Caco-2 (cell line): ENCODE measurements at places on chromosomes 1 and 21. TPM values are rescaled to one million over a fixed set of nuclear protein-coding genes. Genes with fewer than 3 reads are reported as not detected.

DNA sequence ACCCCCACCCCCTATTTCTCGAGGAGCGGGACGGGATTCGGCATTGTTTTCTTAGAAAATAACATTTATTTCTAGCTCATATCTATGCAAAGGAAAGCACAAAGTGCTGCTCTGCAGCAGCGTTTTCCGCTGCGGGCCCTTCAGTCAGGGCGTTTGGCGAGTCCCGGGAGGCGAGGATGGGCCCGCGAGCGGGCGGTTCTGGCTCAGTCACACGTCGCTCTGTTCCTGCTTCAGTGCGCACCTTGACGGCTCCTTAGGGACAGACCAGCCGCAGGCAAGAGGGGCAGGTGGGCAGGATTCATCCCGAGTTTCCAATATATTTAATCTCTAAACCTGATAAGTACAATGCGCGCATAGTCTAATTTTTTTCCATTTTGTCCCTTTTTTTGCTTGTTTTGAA, 5.7 kb downstream of the DMRTA2 start:
- DNase-seq, result no peak

DNA sequence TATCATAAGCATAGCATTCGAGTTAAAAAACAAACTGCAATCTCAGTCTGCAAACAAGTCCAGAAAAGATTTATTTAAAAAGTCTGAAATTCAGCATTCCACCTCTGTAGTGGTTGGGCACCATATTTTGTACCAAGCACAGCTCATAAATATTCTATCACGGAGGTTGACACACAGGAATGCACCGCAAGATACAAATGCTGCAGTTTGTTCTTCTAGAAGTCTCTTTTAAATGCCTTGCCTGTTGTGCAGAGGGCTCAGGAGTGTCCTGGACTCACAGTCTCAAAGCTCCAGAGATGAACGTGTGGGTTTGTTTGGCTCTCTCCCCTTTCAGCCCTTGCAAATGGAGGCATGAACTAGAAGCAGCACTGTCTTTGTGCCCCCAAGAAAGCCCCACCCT, 212.4 kb upstream of the USP24 start:
- no peak for DNase-seq

GRCh38 chr1:232096751-232097150, 470.2 kb downstream of the DISC1 start:
- DNase-seq, result no peak

GRCh38 chr1:192581131-192581927, 5.8 kb downstream of the RGS1 start:
- DNase-seq, result no peak

- DNase-seq, result no peak
Measured at GRCh38 chr1:20678599-20678998, 17.4 kb upstream of the DDOST start.

GRCh38 chr1:112906150-112906698, 49.8 kb downstream of the SLC16A1 start:
- no peak for DNase-seq

DNA sequence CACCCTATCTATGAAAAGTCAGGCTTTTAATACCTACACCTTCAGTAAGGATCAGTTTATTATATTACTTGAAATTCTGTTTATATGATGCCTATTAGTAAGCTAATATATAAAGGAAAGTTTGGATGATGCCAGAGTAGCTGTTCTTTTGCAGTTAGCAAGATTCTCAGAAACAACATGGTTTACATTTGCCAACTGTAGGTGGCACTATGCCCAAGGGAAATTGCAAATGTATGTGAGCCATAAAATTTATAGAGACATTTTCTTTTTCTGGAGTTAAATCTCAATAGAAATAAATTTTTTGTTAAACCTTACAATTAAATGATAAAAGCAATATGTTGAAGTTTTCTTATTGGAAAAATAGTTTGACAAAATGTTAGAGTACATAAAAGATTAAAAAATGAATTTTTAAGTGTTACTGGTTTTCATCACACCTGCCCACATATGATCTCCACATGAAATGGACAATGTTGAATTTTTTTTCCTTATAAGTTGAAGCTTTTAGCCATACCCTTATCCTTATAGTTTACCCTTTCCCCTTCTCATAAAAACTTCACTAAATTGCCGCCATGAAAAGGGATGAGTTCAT, 32.1 kb upstream of the EPHX4 start:
- DNase-seq, result no peak

TNFRSF8 gene
- total RNA-seq, result not detected in 2 replicates

LCA5L gene
- total RNA-seq, result 0.44 and 0.61 TPM in 2 replicates

ZMYND12 gene
- total RNA-seq, result 0.30 and 0.36 TPM in 2 replicates
